ENCODE measurements at places on chromosomes 4 and X.

DNA sequence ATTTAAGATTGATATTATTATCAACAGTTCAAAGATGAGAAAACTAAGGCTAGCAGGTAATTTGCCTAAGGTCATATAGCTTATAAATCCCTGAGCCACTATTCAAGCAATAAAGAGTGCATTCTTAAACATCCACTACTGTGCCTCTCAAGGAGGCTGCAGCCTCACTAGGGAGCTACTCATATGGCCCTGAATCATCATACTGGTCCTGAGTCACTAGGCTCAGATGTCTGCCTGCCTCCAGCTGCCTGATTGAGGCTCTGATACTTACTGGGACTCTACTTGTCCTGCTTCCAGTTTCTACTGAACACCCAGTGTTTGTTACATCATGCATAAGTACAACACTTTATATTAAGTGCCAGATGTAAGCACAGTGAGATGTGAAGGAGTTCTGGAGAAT is 110.7 kb downstream of the AASDH start:
- no peak for DNase-seq

GRCh38 chr4:39054497-39054896 is 7.5 kb upstream of the KLHL5 start:
- no peak for DNase-seq

DNA sequence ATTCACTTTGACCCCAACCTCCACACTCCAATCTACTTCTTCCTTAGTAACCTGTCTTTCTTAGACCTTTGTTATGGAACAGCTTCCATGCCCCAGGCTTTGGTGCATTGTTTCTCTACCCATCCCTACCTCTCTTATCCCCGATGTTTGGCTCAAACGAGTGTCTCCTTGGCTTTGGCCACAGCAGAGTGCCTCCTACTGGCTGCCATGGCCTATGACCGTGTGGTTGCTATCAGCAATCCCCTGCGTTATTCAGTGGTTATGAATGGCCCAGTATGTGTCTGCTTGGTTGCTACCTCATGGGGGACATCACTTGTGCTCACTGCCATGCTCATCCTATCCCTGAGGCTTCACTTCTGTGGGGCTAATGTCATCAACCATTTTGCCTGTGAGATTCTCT is 344 bp downstream of the OR13H1 start:
- DNase-seq = no peak

DNA sequence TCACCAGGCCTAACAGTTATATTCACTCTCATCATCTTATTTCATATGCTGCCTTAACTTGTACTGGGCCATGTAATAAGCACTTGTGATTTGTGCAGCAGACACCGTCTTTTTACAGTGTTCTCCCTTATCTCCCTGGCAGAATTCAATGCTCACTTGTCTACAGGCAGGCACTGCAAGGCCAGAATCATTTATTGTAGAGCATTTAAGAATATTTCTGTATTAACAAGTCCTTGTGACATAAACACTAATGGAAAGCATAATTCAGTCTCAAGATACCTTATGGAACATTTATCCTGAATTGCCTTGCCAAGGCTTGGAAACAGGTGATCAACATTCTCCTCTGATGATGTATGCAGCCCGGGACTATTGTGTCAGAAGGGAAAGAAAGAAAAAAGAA is 808.9 kb downstream of the STPG2 start:
- no peak for DNase-seq

DNA sequence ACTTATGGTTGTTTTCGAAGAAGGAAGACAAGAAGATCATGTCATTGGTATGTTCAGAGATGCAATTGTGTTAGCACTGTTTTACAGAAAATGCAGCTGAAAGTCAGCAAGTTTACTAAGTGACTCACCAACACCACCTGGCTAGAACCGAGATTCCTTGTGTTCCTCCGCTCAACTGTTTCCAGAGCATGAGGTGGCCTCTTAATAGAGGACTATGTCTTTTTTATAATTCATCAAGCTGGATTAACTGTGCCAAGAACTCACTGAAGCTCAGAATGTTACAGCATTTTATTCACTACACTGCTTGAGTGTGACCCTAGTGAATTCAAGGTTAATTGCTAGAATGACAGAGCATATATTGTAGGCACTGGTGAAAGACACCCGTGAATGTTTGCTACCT is 1573.5 kb upstream of the TENM3 start:
- DNase-seq = no peak

DNA sequence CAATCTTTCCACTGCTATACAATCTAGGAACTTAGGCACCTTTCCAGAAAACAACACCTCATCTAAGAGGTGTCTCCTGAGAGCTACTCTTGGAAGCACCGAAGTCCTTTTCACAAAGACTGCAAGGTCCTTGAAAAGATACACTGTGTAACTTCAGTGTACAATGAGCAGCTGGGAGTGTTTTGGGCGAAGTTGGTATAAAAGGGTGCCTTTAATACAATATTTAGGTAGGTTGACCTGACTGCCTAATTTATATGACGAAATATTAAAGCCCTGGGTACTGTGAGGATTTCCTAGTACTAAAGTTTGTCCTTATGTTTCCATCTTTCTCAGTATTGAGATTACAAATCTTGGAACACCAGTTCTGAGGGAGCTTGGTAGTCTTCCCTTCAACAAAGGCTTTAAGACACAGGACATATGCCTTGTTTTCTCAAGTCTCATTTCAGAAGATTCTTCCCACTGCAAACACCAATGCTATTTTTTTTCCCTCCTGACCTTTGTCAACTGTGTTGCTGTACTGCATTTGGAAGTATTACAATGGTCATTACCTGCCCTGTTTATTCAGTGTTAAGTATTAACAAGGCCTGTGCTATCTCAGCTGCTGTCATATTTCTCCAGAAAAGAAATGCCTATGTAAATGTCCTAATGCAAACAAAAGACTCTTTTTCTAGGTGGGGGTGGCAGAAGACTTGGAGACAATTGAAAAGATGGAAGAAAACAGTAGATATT is 134.2 kb downstream of the MAML3 start:
- DNase-seq = no peak

Measured in activated T-helper 1 cell treated with anti-CD3 and anti-CD28 coated beads, Interleukin-2, amount 50 U/mL, for 16 hours (primary cell).